Activated CD4-positive, alpha-beta T cell treated with anti-CD3 and anti-CD28 coated beads for 36 hours (primary cell): ENCODE measurements at places on chromosomes 7 and 10. TPM values are rescaled to one million over a fixed set of nuclear protein-coding genes. Genes with fewer than 3 reads are reported as not detected.

Gene THAP5
- 30.1 TPM for total RNA-seq

Gene SPDYE1
- not detected for total RNA-seq

Gene HOXA10
- total RNA-seq: not detected

Gene ZPBP
- total RNA-seq: not detected

Gene FBH1
- 53.3 TPM for total RNA-seq

Gene AASS
- 2.1 TPM for total RNA-seq

Gene AZGP1
- not detected for total RNA-seq

Gene GRM3
- not detected for total RNA-seq

Gene ENO4
- total RNA-seq: not detected

Gene VWDE
- 2.3 TPM for total RNA-seq

Gene ARMH3
- total RNA-seq: 21.0 TPM

Gene RBM20
- 0.05 TPM for total RNA-seq

Gene KEL
- total RNA-seq: 0.32 TPM

Gene FAM24B
- total RNA-seq: 9.5 TPM

Gene AOAH
- 9.2 TPM for total RNA-seq

Gene NSUN5
- total RNA-seq: 50.6 TPM

Gene CLRN3
- not detected for total RNA-seq

Gene TAS2R41
- total RNA-seq: not detected

Gene GSDME
- 6.2 TPM for total RNA-seq

Gene WDFY4
- 0.07 TPM for total RNA-seq

Gene TMEM236
- total RNA-seq: 0.02 TPM

Gene OIT3
- not detected for total RNA-seq

Gene RNF32
- total RNA-seq: 0.71 TPM
